T-helper 22 cell (primary cell): ENCODE measurements at places on chromosomes 11 and 22.

- DNase-seq: no peak
These were observed 333.1 kb downstream of the CTTN start for GRCh38 chr11:70731271-70732022.

GRCh38 chr11:70834984-70835560, 417.3 kb downstream of the SHANK2 start:
- DNase-seq: no peak

GRCh38 chr11:100574894-100575769, 112.0 kb upstream of the ARHGAP42 start:
- no peak for DNase-seq

- DNase-seq: no peak
These were observed 15.8 kb downstream of the MARK2 start for GRCh38 chr11:63854696-63855095.

- DNase-seq: no peak
These were observed 5.3 kb upstream of the CHADL start for GRCh38 chr22:41245917-41246499.

GRCh38 chr11:33910296-33910957, 18.6 kb upstream of the LMO2 start:
- no peak for DNase-seq

DNA sequence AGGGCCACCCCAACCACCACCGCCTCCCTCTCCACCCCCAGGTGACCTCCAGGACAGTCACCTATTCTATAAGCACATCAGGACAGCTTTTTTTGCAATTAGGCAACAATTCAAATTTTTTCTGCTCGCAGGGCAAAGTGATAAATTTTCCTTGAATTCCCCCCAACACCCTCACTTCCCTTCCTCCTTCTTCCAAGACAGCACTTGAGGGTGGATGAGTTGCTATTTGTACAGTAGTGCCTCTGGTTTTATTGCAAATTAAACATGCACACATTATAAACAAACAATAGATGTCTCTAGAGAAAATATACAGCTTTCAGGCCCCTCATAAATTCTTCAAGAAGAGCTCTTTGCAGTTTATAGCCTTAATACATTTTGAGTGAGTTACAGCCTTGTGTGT, 80.9 kb upstream of the USP47 start:
- no peak for DNase-seq

DNA sequence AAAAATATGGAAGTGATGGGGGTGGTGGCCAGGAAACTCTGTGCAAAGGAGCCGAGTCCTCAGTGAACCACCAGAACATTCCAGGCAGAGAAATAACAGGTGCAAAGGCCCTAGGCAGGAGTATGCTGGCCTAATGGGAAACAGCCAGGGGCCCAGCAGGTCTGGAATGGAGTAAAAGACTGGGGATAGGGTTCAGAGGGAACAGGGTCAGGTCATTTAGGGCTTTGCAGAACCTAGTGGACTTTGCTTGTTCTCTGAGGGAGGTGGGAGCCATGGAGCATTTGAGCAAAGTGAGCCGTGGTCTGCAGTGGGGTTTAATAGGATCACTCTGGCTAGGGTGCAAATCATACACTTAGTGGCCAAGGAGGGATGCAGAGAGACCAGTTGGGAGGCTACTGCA, 8.7 kb downstream of the CRYBB3 start:
- no peak for DNase-seq

DNA sequence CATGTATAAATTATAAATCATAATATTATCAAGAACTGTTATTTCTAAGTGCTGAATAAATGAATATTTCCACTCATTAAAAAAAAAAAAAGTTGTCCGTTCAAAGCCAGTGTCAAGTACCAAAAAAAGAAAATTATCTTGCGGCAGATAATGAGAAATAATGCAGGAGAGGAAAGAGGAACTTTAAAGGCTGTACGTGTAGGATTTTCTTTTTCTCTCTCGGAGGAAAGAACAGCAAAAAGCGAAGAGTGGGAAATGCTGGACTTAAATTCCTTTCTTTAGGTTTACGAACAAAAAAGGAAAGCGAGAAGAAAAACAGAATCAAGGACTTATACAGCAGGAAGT, 999 bp upstream of the CCDC83 start:
- DNase-seq: no peak

DNA sequence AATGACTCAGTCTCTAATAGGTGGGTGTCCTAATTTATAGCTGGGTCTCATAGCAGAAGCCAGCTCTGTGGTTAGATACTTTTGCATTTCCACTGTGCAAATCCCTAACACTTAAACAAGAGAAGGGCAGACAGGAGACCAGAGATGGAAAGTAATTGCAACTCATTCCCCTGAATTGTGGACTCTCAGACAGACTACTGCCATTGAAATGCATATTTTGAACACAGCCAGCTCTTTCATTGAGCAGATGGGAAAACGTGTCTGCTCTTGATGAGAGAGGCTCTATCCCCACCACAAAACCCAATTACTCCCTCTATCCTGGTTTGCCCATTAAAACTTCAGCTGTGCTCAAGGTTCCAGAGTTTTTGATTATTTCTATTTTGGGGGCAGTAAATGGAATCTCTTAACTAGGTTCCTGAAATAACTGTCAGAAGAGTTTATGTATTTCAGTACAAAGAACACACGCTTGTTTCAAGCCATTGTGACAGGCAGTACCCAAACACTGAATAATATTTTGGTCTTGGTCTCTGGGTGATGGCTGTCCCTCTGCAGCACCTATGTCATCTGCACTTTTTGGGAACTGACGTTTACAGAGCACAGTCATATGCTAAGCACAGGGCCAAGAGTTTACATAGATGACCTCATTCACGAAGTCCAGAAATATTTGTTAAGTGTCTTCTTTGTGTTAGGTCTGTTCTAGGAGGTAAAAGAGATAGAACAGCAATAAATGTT, 41.7 kb downstream of the FAM227A start:
- DNase-seq: no peak
